NCI-H1417 treated with DMSO at 0.1 percent for 48 hours (cell line): ENCODE measurements at places on chromosomes 12 and 14.

DNA sequence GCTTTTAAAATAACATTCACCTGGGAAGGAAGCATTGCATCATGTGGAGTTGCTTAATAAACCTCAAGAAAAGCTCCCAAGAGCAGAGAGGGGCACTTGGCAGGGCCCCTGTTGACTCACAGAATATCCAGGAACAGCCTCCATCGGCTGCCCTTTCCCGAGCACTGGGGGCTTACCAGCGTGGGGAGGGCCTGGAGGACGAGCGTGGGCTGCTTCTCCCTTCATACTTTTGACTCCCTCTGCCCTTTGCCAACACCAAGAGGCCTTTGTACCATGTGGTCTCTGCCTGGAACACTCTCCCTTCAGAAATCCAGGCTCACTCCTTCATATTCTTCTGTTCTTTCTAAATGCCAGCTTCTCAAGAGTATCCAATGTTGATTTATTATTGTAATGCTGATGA is 492.1 kb upstream of the TMEM132C start:
- no peak for DNase-seq

DNA sequence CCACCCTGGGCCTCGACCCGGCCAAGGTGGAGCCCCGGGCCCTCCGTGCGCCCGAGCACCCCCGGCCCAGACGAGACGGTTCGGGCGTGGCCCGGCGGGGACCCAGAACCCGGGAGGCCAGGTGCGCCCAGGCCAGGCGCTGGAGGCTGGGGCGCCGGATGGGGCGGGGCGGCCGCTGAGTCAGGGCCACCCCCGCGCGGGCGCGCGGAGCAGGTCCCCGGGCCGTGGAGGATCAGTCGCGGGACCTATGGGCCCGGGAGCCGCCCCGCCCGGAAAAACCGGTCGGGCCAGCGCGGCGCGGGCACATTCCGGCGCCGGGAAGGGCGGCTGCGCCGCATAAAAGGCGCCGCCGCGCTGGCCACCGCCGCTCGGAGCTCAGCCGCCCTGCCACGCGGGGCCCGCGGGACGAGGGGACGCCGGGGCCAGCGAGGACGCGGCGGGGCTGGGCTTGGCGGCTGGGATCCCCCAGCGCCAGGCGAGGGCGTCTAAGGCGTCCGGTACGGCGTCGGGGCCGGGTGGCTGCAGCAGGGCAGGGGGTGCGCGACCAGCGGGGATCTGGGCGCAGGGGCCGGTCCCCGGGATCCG is 21.5 kb upstream of the KIF26A start:
- DNase-seq, result no peak

DNA sequence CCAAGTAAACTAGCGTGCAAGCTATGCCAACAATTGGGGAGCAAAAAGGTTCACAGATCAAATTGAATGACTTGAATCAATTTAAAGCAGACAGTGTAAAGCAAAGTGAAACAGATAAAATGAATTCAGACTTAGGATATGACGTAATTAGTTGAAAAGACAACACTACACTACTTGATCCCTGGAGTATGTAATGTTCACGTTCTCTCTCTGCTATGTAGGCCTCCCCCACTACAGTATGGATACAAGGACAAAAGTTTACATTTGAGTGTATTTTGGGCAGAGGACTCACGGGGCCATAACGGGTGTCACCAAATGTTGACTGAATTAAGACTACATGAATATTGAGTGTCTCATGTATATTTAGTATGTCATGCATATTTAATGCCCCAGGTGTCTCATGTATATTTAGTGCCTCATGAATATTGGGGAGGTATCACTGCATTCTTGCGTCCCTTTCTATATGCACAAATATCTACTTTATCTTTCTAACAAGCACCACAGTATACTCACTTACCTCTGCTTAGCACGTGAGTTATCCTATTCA is 44.5 kb downstream of the RERGL start:
- DNase-seq, result no peak

- no peak for DNase-seq
Observed at GRCh38 chr12:76569685-76570604, 10.4 kb upstream of the OSBPL8 start.

- DNase-seq, result no peak
Observed at GRCh38 chr14:78785265-78785664, 615.1 kb downstream of the NRXN3 start.

DNA sequence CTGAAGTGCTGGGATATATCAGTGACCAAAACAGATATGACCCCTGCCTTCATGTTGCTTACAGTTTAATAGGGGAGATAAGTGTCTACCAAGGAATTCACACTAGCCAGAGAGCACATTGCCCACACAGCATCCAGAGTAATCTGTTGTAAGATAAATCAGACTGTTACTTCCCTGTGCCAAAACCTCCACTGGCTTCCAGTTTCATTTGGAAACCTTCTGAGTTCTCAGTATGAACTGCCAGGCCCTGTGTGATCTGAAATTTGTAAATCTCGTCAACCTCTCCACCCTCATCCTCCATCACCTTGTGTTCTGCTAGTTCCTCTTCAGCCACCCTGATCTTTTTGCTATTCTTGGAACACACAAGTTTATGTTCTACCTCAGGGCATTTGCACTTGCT is 154.7 kb downstream of the ETV6 start:
- DNase-seq, result no peak
